Spinal cord (tissue), 10 donors: ENCODE measurements at places on chromosomes 13 and 19. TPM values are rescaled to one million over a fixed set of nuclear protein-coding genes. Genes with fewer than 3 reads are reported as not detected.

DNA sequence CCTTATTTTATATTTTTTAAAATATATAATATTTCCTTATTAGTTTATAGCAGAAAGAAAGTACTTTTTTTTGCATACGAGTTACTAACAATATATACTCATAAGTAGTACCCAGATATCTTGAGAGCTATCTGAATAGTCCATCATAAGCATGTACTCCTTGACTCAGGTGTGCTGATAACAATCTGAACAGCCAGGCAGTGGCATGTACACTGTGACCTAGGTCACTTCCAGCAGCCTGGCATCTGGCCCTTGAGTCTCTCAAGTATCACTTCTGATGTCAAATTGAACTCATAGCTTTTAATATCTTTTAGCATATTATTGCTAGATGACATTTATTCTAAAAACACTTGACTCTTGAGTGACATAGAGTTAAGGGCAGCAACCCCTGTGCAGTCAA, 1576.7 kb downstream of the SLITRK1 start:
- DNase-seq: no peak
- H3K27me3 ChIP-seq: no peaks in the 10 kb centered on the region
- H3K27ac ChIP-seq: no peak overlapping the region
- no peak overlapping the region for H3K4me3 ChIP-seq
- H3K4me1 ChIP-seq: no peaks in the 10 kb centered on the region

GRCh38 chr13:78085434-78086225, 167.0 kb upstream of the EDNRB start:
- H3K4me1 ChIP-seq: peaks cover 3% of the 10 kb centered on the region
- H3K36me3 ChIP-seq: no peaks in the 10 kb centered on the region
- no peak overlapping the region for H3K4me3 ChIP-seq
- H3K27me3 ChIP-seq: no peaks in the 10 kb centered on the region
- DNase-seq: no peak

GRCh38 chr13:50800091-50800739, 43.3 kb downstream of the DLEU7 start:
- no peak for DNase-seq
- no peak overlapping the region for H3K27ac ChIP-seq
- H3K4me1 ChIP-seq: no peaks in the 10 kb centered on the region
- H3K36me3 ChIP-seq: no peaks in the 10 kb centered on the region

DNA sequence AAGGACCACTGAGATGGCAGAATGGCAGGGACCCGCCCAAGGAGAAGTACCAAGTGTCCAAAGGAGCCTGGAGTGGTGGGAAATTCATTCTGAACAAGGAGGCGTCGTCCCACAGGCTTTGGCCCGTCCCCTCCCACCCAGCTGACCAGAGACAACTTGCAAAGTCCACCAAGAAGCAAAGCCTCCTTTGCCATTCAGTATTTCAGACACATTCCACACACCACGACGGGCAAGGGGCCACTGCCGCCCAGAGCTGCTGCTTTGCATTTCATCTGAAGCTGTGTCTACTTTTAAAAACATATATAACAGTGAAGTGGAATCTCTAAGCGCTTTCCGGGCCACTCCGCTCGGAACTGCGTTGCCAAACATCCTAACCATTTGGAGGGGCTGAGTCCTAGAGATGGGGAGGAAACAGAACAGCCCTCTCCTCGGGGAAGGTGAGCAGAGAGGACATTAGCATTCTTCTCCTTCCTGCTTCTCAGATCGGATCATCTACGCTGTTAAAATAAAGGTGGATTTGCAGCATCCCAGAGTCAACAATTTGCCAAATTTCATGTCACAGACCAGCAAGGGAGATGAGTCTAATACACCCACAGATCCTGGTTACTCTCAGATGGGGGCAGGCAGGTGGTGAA, 89.0 kb upstream of the ZNF507 start:
- no peak overlapping the region for H3K27ac ChIP-seq
- no peaks in the 10 kb centered on the region for H3K27me3 ChIP-seq
- no peaks in the 10 kb centered on the region for H3K4me1 ChIP-seq
- no peaks in the 10 kb centered on the region for H3K36me3 ChIP-seq
- no peak for DNase-seq
- no peak overlapping the region for H3K4me3 ChIP-seq

DNA sequence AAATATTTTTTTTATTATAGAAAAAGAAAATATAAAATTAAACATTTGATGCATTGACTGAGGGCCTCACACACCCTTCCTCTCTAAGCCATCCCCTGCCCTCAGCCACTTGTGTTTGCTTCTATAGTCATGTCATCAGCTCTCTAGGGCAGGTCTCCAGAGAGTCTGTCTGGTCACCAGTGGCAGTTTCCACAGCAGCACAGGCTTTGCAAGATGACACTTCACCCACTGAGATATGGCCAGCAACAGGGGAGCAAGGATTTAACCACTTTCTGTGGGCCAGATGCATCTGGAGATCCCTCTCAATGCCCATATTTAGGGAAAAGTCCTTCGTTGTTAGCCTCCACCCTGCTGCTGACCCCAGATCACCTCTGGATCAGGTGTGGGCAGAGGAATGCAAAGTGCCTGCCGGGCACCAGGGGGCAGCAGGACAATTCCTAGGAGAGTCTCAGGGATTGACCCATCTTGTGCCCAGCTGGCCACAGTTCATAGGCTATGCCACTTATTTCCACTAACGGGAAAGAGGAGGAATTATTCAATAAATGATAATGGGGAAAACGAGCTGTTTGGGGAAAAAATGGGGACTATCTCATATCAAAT, 4.8 kb downstream of the ABCC4 start:
- H3K4me3 ChIP-seq: no peak overlapping the region
- no peaks in the 10 kb centered on the region for H3K36me3 ChIP-seq
- peaks cover 6% of the 10 kb centered on the region for H3K4me1 ChIP-seq
- no peak for DNase-seq

DNA sequence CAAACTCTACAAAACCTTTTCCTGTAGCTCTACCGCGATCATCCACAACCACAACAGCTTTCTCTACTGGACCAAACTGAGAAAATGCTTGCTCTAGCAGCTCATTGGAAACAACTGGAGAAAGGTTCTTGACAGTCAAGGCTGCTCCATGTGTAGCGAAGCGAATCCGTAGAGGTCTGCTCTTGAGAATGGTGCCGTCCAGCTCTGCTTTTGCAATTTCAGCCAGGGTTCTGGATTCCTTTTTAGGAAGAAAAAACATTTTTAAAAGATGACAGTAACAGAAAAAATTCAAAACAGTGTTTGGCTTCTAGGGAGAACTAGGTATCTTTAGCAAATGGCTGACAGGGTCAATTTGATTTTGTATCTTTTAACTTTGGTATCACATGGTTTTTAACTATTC, 10.4 kb downstream of the PSPC1 start:
- H3K27me3 ChIP-seq: no peaks in the 10 kb centered on the region
- no peaks in the 10 kb centered on the region for H3K4me1 ChIP-seq
- H3K27ac ChIP-seq: no peak overlapping the region
- DNase-seq: no peak

DNA sequence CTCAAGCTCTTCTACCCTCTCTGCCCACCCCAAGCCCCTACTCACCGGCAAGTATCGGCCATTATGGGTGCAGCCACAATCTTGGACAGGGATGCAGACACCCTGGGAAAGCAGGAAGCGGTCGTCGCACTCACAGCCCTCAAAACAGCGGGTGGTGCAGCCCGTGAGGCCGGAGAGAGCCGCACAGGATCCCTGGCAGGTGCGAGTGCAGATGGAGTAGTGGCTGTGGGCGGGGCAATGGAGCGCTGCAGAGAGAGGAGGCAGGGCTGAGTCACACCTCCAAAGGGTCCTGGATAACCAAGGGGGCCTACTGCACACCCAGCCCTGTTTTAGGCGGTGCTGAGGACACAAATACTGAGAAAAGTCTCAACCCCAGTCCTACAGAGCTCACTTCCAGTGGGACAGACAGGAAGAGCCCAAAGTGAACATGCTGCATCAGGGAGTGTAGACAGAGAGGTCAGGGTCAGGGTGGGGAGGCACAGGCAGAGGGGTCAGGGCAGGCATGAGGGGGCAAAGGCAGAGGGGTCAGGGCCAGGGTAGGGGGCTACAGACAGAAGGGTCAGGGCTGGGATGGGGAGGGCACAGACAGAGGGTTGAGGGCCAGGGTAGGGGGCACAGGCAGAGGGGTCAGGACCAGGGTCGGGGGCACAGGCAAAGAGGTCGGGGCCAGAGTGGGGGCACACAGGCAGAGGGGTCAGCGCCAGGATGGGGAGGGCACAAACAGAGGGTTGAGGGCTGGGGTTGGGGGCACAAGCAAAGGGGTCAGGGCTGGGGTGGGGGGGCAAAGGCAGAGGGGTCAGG, 24.2 kb upstream of the FBL start:
- no peaks in the 10 kb centered on the region for H3K27me3 ChIP-seq
- no peaks in the 10 kb centered on the region for H3K4me1 ChIP-seq
- peaks cover 4% of the 10 kb centered on the region for H3K36me3 ChIP-seq
- no peak overlapping the region for H3K27ac ChIP-seq
- DNase-seq: no peak
- no peak overlapping the region for H3K4me3 ChIP-seq

The LRCH1 gene
- 13.4 TPM for total RNA-seq

The IGFL1 gene
- total RNA-seq: not detected
